AML-193 (cell line): ENCODE measurements at places on chromosomes 16 and 17.
A peak's percentile ranks its signal among the peaks of the same experiment; 100 is the strongest.

GRCh38 chr17:76492989-76493501 lies 8.2 kb downstream of the RHBDF2 start:
- DNase-seq = peak; percentile 96

- no peak for DNase-seq
These were observed 20.1 kb upstream of the CNOT1 start for GRCh38 chr16:58649707-58650106.

GRCh38 chr17:9380361-9380760 lies 195.3 kb downstream of the STX8 start:
- no peak for DNase-seq

GRCh38 chr16:24775455-24775854 lies 46.0 kb downstream of the TNRC6A start:
- no peak for DNase-seq

DNA sequence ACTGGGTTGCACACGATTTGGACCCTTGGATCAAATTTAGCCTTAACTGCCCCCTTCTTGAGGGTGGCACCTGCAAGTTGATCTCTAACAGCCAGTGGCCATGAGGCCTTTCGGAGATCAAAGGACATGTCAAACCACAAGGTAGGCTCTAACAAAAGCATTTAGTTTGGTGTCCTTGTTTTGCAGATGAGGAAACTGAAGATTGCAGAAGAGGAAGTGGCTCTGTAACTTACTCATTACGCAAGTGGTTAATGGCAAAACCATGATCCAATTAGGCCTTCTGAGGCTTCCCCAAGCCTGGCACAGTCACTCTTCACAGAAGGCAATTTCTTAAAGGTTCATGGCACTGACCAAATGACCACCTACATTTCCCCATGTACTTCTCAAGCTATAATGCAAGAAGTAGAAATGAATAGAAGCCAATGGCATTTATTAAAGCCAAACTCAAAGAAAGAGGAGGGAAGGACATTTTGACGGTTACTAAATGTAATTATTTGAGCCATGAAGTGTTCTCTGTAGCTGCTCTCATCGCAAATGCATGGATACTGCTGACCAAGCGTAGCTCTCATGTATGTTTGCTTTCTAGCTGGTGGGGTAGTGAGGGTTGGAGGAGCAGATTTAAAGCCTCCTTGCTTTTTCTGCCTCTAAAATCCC lies 32.8 kb upstream of the ABCC12 start:
- peak; percentile 95 for DNase-seq

DNA sequence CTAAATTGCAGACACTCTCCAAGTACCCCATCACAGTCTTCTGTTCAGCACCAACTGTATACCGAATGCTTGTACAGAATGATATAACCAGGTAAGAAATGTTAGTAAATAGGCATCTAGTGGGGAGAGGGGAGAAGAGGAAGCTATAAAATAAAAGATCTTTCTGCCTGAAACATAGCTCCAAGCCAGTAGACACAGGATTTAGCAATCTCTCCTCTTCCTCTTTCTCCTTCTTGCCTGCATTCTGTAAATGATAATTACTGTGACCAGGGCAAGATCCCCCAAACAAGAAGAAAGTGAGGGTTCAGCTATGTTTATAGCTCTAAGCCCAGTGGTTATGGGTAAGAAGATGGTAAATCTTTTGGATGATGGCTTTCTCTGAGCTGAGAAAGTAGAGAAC lies 17.9 kb downstream of the ACSM3 start:
- DNase-seq = peak; percentile 83

DNA sequence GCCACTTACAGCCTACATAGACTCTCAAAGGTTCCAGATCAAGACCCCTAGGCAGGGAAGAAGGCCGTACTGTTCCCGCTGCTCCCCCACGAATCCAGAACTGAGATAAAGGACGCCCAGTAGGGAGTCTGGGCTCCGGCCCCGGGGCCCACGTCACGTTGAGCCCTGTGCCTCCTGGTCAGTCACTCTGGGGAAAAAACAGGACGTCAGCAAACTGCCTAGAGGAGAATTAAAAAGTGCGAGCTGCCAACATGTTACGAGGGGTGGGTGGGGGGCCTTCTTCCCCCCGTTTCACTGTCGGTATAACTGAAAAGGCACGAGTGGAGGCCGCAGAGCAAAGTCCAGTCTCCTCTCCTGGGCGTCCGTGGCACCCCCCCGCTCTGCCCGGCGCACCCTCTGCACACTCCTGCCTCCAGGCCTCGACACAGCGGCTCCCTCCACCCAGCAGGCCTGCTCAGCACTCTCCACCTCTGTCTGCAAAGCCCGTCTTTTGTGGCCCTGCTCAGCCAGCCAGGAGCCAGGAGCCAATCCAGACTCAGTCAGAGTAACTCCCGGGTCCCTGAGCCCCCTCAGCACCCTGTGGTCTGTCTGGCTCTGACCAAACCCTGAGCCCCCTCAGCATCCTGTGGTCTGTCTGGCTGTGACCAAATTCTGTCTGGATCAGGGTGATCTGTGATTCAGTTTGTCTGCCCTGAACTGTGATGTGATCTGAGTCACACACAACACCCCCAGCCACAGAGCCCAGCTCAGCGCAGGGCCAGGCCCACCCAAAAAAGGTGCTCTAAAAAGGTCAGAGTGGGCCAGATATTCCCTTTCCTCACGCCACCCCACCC lies 6.2 kb downstream of the ITGAE start:
- no peak for DNase-seq

DNA sequence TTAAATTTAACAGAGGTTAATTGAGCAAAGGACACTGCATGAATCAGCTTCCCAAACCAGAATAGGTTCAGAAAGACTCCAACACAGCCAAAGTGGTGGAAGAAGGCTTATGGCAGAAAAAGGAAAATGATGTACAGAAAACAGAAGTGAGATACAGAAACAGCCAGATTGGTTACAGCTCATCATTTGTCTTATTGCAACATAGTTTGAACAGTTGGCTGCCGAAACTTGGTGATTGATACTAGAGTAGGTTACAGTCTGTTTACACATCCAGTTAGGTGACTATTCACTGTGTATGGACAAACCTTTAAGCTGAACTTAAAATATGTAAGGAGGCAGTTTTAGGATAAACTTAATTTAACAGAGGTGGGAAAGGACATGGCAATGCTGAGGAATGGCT lies 18.3 kb downstream of the TMEM100 start:
- DNase-seq = no peak

GRCh38 chr17:61926826-61927207 lies 965 bp downstream of the INTS2 start:
- DNase-seq = no peak

DNA sequence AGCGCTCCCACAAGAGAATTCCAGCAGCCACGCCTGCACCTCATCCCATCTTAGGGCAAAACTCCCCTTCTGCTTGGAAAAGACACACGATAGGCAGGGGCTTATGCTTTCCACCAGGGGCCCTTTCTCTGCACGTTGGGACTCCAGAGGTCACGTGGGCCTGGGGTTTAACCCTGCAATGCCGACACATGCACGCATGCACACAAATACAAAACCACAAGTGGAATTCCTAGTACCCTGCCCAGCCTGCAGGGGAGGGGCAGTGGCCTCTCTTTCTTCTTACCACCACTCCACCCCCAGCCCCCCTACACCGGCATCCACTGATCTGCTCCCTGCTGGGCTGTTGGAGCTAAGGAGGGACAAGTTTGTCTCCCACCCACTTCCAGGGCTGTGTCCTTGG lies 16.8 kb upstream of the CCDC182 start:
- no peak for DNase-seq

GRCh38 chr16:84610376-84610775 lies 7.5 kb downstream of the COTL1 start:
- no peak for DNase-seq

GRCh38 chr17:7439462-7440112 lies at the start of gene FGF11:
TSS of gene FGF11 (plus strand) at chr17:7439512. CDS start at chr17:7439621, 109 bp downstream.
- DNase-seq = no peak

- no peak for DNase-seq
These were observed 5.8 kb downstream of the ASB16 start for GRCh38 chr17:44176257-44176656.

DNA sequence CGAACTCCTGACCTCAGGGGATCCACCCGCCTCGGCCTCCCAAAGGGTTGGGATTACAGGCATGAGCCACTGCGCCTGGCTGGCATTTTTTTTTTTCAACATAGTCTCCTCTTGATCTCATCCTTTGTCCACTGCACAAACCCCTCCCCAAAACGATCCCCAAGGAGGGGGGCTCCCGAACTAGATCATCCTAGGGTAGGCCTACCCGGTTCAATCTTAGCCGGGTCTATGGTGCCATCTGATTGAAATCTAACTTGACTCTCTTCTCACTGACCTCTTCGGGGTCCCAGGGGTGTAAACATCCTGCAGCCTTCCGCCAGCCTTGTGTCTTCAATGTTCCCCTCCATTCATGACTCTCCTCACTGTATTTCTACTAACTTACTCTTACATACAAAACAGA lies 140.5 kb upstream of the CRHR1 start:
- DNase-seq = no peak

- no peak for DNase-seq
These were observed 104.4 kb upstream of the CACNG5 start for GRCh38 chr17:66730461-66730923.

GRCh38 chr17:19904924-19905323 lies 37.2 kb upstream of the ULK2 start:
- no peak for DNase-seq
